ENCODE measurements at places on chromosomes 1 and 21. TPM values are rescaled to one million over a fixed set of nuclear protein-coding genes. Genes with fewer than 3 reads are reported as not detected.
A peak's percentile ranks its signal among the peaks of the same experiment; 100 is the strongest.

Gene RAB7B
- total RNA-seq: not detected

Gene KRTAP13-2
- total RNA-seq: not detected

Gene CLCA1
- not detected for total RNA-seq

GRCh38 chr21:31354604-31355443 is 10.8 kb upstream of the TIAM1 start:
- DNase-seq: peak; percentile 90

Gene HHIPL2
- not detected for total RNA-seq

DNA sequence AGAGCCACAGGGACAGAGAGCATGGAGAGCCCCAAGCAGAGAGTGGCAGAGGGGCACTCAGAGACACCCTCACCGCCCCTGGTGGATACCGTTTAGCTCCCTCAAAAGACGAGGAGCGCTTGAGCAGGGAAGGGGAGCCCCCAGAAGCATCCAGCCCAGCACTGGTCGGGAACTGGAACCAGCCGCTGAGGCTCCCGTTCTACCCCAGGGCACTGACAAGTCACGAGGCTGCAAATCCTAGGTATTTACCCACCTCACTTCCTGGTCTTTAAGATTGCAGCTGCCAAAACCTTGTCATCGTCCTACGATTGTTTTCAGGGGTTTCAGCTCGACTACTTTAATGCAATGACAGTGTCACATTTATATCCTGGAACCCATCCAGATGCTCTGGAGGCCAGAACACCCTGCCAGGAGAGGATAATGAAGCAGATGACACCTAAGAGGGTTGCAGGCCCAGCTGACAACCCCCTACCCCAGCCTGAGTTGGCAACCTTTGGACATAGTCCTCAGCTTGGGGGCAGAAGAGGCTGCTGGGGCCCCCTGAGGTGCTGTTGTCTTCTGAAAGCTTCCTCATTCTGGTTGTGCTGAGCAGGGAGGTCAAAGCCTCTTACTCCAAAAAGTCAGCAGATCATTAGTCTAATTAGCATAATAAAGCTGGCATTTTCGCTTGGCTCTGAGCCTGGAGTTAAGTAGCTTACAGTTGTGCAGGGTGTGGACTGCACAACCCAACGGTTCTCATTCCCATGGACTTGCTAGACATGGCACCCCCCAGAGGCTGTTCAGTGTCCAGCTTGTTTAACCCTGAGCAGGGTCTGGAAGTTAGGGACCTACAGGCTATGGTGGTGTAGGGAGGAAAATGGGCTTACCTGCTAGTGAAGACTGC is 20.6 kb upstream of the BACE2 start:
- no peak for DNase-seq

- DNase-seq: no peak
Measured at GRCh38 chr1:64867266-64867665, 99.1 kb downstream of the JAK1 start.

- no peak for DNase-seq
Measured at GRCh38 chr1:201322653-201323510, 39.6 kb downstream of the PKP1 start.

Gene PGLYRP3
- total RNA-seq: not detected

DNA sequence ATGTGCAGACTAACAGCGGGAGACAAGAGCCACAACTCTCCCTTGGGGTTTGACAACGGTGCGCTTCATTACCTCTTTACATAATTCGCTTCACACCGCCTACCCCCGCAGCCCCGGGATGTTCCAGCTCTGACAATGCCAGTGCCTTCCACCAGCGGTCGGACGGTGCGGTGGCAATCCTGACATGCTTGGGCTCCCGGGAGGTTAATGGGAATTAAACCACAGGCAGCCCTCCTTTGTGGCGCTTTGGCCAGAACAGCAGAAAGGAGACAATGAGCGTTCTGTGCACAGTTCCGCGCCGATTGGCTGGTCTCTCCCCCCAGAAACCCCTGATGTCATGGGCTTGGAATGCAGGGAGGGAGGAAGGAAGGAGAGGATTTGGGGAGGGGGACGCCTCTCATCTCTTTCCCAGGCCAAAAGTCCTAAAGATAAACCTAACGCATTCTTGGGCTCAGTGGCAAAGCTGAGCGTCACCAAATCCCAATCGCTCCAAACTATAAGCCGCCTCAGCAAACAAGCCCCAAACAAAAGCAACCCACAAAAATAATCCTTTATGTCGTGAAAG is 1.3 kb downstream of the CNN3 start:
- no peak for DNase-seq

Gene SLC9C2
- total RNA-seq: not detected

Gene CYP4Z1
- total RNA-seq: not detected

GRCh38 chr21:45228171-45228641 is 59.5 kb downstream of the POFUT2 start:
- peak; percentile 90 for DNase-seq

DNA sequence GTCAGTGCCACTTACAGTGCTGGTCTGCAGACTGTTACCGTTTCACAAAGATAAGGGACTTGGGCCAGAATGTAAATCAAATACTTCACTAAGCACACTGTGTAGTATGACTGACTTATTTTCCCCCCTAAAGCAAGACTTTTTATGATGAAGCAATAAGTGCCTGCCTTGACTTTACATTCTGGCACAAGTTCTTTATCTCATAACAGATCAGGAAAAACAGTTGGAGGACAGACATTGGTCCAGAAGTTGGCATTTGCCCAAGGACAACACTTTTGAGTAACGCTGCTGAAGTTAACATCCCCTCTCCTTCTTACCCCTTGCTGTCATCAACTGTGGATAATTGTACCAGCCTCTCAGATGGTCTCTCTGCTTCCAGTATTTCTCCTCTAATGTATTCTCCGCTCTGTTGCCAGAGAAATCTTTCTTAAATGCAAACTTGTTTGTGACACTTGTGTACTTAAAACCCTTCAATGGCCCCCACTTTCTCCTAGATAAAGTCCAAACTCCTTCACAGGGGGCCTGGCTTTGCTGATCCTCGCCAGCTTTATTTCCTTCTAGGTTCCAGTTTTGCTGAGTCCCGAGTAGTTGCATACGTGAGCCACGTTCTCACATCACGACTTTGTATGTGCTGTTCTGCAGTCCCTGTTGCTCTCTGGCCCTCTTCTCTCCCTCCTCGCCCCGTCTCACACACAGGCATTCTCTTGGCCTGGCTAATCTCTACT is 45.7 kb downstream of the S1PR1 start:
- DNase-seq: no peak

Measured in activated CD4-positive, alpha-beta memory T cell treated with anti-CD3 and anti-CD28 coated beads for 36 hours (primary cell).